NCI-H1092 treated with DMSO at 0.1 percent for 48 hours (cell line): ENCODE measurements at places on chromosomes 5 and 9.

- DNase-seq = no peak
Observed at GRCh38 chr5:1298067-1298551, 3.2 kb upstream of the TERT start.

- no peak for DNase-seq
Observed at GRCh38 chr5:132774406-132774805, 2.6 kb downstream of the SEPTIN8 start.

DNA sequence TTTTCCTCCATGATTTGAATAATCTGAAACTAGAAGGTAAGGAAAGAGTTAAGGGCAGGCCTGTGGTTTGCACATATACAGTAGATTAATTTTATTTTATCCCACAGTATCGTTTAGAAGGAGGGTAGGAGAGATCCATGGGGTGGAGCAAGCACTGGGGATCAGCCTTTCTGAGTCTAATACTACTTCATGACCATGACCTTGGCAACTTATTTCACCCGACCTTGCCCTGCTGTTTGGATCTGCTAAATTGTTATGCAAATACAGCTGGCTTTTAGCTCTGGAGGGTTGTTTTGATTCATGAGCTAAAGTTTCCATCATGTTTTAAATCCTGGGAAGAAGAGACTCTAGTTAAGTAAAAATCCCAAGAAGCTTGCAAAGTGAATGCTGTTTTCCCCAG is 864 bp upstream of the GRIN3A start:
- DNase-seq = no peak

DNA sequence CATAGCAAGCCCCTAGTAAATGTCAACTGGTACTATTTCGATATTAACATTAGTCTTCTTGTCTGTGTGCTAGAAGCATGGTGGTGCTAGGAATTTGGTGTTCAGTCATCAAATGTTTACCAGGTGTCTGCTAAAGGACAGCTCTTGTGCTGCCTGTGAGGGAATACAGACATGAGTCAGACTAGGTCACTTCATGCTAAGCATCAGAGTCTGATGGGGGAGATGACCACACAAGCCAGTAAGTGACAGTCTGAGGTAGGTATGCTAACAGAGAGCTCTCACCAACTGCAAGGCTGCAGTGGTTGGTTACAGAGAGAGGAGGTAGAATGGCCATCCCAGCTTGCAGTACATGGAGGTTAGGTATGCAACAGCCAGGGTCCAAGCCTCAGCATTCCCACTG is 320.9 kb downstream of the CDK5RAP2 start:
- DNase-seq = no peak

DNA sequence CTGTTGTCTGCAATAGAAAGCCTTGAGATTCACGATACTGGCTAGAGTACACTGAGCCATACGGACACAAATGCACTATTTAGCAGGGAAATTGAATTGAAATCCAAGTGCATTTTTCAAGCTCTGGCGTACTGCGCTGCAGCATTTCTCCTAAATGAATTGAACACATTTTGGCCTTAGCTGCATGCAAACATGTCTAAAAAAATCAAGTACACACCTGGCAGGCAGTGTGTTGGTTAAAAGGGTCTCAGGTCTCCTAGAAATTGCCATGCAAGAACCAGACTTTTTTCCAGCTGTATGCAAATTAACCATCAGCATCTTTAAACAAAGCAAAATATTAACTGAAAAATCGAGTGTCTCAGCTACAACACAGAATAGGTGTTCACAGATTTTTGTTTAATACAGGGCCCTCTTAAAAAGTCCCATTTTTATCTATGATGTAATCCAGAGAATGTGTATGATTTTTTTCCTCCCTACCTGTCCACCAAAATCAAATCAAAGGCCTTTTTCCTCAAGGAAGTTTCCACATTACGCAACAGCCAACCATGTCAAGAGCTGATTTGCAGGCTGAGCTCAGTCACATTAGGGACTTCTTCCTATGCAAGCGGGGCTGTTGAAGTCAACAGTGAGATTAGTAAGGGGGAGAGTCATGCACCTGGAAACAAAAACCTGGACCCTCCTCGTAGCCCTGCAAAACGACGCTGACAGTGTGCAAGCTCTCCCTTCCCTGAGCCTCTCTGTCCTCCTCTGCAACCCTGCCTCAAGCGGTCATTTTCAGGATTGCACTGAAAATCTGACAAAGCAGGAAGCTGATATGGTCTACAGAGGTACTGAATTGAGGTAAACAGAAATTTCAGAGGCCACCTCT is 14.1 kb upstream of the SFXN1 start:
- peak; percentile 56 for DNase-seq

- DNase-seq = peak; percentile 4
Observed at GRCh38 chr9:123318961-123319421, 37.0 kb upstream of the CRB2 start.

DNA sequence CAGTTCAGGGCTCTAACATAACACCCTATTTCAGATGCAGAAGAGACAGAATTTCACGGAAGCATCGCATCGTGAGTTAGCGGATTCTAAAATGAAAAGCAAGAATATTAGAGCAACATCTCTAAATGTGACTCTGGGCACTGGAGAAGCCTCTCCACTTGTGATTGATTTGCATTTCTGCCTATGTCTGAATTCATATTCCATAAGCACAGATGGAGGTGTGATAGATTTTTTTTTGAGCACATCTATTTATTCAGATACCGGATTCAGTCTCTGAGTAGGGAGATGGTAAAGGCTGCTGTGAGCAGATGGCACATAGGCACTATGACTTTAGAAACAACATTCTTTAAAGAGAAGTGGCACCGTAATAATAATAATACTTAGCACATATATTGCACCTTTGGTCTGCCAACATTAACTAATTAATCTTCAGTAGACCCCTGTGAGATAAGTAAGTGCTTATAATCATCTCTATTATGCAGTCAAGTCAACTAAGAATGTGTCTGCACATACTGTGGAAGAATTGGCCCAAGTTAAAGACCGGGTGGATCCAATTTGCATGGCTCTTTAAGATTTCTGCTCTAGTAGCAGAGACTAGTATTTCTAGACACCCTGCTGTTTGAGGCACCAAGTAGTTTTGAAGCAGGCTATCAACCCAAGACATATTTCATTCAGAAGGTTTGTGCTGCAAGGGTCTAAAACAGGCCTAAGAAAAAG is 685.0 kb downstream of the CETN3 start:
- DNase-seq = no peak

DNA sequence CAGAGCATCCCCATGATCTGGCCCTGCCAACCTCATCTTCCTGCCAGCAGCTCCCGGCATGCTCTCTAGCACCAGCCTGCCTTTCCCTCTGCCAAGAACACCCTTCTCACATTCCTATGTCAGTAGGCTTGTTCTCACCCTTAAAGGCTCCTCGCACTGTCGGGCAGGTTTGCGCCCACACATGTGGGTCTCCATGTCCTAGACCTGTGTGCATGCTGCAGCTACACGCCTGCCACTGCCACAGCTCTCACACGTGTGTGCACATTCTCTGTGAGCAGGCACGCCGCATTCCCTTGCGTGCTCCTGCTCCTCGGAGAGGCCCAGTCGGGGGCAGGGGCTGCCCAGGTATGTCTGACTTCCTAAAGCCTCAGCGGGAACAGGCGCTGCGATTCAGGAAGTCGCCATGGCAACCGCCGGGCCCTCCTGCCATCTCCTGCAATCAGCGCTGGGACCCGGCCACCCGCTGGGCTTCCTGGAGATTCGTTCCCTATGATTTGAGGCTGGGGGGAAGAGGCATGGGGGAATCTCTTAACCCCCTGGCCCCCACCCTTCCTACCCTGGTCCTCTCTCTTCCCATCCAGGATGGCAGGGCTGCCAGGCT is 28.1 kb downstream of the NDUFA8 start:
- DNase-seq = no peak

GRCh38 chr5:9157811-9158210 is 388.1 kb downstream of the SEMA5A start:
- no peak for DNase-seq

DNA sequence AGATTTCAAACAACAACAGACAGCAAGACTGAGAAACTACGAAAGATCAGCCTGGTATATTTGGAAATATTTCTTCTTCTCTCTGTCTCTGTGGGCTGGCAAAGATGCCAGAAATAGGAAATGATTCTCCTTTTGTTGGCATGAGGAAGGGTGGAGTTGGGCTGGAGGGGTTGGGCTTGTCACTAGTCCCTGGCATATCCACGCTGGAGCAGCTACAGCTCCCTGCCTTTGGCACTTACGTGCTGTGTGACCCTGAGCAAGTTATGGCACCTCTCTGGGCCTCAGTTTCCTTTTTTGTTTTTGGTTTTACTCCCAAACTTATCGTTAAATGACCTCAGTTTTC is 354 bp upstream of the KCNMB1 start:
- DNase-seq = no peak

GRCh38 chr5:16493261-16493660 is 27.7 kb upstream of the ZNF622 start:
- DNase-seq = no peak
